Fibroblast of skin of right quadriceps (primary cell): ENCODE measurements at places on chromosomes 5 and 9.

DNA sequence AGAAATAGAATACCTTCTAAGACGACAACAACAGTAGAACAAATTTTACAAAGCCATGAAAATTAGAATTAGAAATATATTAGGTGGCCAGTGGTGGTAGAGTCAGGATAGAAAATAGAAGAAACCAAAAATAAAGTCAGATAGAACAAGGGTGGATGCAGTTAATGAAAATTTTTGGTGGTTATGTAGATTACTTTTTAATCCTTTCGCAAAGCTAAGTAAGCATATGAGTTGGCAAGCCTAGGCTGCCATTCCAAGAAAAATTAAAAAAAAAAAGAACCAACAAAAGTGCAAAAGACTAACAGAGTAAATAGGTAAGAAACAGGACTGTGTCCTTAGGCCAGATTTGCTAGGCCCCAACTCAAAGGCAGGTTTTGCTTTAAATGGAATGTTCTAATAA lies 56.8 kb downstream of the PCSK5 start:
- no peak for DNase-seq

DNA sequence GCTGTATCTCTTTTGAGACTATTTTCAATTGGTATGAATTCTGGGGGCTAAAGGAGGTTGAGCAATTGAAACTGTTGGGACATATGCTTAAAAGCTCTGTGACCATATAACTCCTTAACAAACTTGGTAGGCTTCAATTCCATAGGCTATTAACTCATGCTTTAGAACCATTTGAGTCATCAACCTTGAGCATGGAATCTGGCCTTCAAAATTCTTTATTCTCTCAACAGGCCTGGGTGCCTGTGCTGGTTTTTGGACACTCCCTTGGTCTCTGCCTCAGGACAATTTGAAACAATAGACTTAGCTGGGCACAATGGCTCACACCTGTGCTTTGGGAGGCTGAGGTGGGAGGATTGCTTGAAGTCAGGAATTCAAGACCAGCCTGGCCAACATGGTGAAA lies 61.4 kb upstream of the EPB41L4A start:
- peak; percentile 1 for DNase-seq

DNA sequence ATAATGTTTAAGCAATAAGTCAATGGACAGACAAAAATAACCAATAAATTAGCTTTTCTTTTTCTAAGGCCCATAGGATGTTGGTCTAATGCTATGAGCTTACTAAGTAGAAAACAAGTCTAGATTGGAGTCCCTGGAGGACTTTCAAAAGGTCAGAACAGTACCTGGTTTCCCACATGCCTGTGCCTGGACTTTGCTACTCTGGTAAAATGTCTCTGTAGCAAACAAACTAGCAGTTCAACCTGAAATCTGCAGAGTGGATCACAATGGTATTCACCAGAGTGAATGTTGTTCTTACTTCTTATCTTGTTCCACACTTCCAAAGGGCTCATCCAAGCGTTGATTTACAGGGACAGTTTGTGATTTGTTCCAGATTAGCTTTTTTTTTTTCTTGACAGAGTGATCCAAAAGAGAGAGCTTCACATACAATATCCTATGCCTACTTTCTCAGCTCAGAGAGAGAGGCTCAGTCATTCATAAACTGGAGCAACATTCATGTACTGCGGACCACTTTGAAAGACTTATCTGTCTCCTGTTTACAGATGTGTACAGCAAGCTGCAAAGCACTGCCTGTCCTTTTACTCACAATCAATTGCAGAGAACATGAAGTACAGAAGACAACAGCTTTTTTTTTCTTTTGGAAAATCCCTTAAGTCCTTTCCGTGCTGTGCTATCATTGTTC lies 466.1 kb downstream of the SPATA31D1 start:
- DNase-seq: no peak

DNA sequence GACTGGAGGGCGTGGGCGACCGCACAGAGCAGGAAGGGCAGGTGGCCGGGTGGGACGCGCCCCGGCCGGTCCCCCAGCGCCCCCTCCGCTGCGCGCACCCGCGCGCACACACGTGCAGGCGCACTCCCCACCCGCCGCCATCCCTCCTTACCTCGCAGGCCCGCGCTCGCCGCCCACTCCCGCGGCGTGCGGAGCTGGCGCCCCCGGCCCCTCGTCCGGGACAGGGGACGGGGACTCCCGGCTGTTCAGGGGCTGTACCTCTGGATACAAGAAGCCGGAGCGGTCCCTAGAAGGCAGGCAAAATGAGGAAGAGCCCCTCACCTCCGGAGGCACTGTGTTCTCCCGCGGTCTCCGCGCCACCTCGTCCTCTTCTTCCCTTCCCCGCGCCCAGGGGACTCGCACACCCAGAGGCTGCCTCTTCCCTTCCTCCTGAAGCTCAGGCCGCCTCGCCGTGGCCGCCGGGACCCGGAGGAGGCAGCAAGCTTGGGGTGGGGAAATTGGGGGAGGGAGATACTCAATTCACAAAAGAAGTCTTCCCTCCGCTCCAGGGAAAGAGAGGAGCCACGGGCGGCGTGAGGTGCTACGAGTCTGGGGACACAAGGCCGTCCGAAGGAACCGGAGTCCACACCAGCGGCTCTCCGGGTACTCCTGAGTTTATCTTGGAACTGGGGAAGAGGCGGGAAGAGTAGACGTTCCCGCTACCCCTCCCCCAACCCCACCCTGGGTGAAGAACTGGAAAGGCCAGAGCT lies 1.4 kb upstream of the GABRB2 start:
- DNase-seq: no peak

DNA sequence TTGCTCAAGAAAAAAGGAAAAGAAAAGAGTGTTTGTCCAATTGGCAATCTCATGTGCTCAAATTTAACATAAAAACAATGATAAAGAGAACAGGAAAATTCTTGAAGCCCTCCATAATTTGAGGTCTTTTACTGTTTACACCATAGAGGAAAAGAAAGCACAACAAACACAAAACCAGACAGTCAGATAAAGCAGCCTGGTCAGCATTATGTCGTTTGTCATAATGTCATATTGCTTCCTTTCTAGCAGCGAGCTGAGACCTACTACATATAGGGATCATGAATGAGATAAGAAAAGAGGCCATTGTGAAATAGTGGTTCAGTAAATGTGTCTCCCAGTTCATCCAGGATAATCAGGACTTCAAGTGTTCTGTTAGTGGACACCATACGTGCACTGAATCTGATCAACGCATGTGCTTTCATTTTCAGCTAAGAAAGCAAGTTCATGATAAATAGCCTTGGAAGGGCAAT lies 64.7 kb upstream of the SELENOP start:
- no peak for DNase-seq

- peak; percentile 31 for DNase-seq
Measured at GRCh38 chr5:159917994-159918393, 1.7 kb downstream of the ADRA1B start.

DNA sequence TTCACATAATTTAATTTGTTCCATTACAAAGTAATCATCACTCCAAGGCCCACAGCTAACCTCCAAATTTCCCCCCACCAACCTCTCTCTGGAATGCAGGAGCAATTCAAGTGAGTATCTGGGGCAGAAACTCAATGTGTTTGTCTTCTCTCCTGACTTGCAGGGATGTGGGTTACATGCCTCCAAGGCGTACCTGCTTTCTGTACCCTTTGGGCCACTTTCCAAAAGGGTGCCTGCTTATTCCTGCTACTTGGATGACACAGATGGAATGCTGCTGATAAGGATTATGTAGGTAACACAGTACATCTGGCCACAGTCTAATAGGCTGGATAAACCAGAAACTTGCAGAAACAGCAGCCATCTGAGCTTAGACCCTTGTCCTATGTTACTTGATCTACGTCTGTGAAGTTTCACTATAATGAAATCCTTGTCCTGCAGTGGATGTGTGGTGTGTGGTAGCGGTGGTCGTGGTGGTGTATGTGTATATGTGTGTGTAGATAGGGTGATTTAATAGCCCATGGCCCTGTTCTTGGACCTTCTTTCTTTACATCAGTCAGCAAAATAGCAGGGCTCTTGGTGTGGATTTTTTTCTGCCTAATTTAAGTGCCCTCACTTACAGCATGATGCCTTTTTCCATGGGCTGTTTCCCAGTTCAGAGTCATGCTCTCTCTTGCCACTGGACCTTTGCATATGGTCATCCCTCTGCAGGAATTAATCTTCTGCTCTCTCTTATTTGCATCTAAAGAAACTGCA lies 175.9 kb downstream of the ZDHHC21 start:
- no peak for DNase-seq

DNA sequence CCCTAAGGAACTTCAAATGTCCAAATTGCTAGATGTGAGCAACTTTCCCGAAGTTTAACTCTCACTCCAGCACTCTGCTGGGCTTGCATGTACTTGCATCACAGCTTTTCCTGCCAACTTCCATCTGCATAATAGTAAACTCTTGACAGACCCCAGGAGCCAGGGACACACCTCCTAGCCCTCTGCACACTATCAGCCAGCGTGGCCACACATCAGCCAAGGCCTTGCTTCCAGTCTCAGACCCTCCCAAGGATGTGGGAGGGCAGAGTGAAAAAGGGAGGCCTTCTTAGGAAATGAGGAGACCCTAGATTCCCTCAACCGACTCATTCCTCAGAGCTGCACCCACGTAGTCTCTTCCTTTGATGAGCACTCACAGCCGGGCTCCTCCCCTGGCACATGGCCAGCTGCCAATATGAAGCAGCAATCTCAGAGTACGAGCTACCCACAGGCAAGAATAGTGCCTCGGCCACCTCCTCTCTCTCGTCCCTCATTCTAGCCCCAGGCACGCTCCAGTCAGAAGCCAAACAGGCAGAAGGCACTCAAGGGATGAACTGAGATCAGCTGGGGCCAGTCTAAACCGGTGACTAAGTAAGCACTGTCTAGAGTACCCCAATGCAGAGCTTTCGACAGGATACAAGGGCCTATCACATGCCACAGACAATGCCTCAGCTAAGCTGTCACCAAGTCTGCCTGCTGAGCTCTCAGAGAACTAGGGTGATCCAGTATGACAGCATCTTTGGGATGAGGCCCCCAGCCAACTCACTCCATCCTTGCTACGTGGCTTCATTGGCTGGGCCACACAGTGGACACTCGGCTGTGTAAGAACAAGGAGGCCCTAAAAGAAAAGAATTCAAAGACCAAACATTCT lies 2.3 kb downstream of the P4HA2 start:
- DNase-seq: peak; percentile 84

- DNase-seq: no peak
Measured at GRCh38 chr5:151662805-151663204, 23.9 kb downstream of the SPARC start.

GRCh38 chr5:170534941-170535340 lies 31.1 kb downstream of the KCNIP1 start:
- DNase-seq: no peak

DNA sequence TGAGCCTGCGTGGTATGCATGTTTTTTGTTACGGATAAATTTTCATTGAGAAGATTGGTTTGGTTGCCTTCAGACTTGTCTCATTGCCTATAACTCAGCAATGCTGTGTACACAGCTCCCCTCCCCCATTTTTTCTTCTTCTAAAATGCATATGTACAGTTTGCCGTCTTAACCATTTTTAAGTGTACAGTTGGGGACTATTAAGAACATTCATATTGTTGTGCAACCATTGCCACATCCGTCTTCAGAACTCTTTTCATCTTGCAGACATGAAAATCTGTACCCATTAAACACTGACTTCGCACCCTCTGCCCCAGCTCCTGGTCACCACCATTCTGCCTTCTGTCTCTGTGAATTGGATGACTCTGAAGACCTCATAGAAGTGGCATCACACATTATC lies 6.2 kb downstream of the EXOC3 start:
- no peak for DNase-seq

DNA sequence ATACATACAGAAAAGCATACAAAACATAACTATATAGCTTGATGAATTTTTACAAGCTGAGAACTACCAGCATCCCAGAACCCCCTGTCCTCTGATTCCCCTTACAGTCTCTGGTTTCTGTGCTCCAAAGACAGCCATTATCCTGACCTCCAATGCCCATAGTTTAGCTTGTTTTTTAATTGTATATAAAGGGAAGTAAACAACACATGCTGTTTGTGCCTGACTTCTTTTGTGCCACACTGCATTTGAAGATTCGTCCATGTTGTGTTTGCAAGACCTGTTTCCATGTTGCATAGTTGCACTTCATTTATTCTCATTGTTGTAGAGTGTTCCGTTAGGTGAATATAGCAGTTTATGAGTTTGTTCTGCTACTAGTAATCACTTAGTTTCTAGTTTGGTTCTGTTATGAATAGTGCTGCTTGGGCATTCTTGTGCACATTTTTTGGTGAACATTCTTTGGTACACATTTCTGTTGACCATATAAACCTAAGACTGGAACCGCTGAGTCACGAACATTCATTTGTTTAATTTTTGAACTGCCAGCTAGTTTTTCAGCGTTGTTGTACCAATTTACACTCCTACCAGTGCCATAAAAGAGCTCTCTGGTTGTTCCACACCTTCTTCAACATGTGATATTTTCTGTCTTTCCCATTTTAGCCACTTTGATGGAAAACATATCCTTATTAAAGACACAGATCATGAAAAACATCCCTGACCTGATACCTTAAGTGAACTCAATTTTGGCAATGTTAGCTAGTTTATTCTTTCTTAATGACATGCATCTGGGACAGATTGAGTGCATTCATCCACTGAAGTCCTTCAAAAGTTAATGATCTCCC lies 78.1 kb upstream of the ANXA1 start:
- no peak for DNase-seq
